Eye (tissue), 1 donor: ENCODE measurements at places on chromosomes 11 and 22.

DNA sequence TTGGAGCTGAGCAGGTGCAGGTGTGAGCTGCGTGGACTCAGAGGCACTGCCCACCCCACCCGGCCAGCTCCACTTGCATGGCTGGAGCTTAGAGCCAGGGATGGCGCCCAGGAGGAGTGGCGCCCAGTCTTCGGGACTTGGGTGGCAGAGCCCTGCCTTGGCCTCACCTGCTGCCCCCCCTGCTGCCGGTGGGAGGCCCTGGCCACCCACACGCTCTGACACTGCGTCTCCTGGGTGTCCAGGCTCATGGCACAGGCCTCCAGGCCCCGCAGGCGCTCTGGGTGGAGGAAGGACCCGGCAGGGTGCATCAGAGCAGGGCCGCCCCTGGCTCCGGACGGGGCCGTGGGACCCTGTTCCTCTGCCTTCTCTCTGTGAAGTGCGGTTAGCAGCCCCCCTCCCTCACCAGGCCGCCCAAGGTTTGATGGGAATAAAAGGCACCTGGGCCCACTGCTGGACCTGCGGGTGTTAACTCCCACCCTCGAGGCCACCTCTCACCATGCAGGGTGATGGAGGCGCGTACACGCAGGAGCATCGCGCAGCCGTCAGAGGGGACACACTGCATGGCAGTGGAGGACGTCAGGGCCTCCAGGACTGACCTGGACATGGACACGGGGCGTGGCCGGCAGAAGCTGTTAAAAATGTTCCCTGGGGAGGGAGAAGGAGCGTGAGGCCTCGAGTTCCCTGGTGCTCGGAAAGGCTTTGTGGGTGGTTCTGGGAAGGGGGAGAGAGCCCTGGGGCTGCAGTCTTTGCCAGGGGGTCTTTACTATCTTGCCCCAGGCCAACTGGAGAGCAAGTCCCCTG, 11.8 kb downstream of the IL17REL start:
- DNase-seq, result no peak

DNA sequence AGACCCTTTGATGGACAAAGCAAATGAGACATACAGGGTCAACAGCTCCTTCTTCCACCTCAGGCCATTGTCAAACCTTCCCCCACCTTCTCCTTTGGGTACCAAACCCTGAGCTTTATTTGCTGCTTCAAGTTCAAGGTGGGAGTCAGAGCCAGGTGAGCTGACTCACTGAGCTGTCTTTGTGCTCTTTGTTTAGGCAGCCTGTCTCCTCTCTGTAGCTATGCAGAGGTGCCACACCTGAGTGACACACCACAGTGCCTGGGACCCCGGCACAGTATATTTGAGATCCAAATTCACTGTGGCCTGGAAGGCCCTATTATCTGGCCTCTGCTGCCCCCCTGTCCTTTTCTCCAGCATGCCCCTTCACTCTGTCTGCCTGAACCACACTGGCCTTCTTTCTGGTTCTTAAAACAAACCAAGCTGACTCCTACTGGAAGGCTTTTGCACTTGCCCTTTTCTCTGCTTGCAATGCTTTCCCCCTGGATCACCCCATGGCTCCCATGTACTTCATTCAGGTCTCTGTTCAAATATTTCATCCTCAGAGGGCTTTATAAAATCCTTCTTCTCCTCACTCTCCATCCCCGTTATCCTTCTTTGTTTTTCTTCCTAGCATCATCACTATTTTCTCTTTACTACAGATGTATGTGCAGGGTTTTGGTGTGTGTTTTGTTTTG, 16.1 kb downstream of the LMO2 start:
- no peak for DNase-seq

GRCh38 chr11:19426756-19427403, 186.1 kb upstream of the E2F8 start:
- peak; percentile 38 for DNase-seq

DNA sequence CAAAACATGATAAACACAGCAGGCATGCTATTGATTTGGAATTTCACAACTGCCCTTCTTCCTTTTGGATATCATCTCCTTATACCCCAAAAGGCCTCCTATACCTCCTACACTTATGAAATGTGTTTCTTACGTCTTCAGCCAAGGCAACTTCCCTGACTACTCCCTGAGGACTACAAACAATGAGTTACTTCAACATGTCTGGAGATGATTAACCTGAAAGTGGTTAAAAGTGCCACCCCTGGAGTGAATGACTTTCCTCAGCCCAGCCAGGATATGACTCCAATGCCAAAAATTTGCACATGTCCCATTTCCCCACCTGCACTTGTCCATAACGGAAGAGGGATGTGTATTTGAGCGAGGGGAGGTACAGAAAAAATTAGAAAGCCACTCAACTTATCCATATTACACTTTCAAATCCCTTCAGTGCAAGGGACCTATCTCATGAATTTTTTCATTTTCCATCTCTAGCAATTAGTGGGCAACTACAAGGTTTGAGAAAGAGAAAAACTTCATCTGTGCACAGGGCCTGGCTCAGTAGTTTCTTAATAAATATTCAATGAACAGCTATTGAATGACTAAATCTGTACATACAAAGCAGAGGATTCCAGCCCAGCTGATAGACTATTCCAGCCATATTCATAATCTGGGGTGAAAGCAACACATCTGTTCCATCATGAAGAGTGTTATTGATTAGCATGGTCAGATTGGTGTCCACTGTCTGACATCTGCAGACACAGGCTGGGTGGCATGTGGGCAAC, 36.8 kb downstream of the KIRREL3 start:
- DNase-seq, result no peak

GRCh38 chr11:103659743-103660142, 376.7 kb upstream of the DDI1 start:
- no peak for DNase-seq

DNA sequence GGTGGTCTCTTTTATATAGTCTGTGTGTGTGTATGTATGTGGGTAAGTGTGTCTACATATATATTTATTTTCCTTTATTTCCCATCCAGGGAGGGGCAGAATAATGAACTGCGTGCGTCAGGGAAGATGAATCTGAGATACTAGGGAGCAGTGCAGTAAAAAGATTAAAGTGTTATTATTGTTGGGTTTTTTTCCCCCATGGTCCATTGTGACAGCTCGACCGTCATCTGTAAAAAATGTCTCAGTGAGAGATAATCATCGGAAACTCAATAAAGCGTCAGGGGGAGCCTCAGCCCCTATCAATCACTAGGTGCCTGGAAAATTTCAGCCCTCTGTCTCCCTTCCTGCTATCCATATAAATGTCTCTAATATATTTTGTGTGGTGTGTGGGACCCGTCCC, 64.6 kb downstream of the CLPB start:
- no peak for DNase-seq

DNA sequence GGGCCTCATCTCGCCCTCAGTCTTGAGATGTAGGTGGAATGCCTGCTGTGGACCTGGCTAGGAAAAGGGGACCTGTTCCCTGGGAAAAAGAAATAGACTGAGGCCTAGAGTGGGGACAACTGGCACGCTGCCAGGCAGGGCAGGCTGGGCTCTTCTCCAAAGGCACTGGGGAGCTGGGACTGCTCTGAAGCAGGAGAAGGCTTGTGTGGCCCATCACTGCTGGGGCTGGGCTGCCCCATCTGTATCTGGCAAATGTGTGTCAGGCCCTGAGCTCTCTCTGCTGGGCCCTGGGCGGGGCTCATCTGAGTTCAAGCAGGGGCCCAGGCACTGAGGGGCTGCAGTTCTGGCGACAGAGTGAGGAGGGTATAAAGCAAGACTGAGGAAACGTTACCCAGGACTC, 32.9 kb downstream of the ARVCF start:
- DNase-seq, result no peak

GRCh38 chr22:46663001-46663400, 42.8 kb downstream of the GRAMD4 start:
- no peak for DNase-seq

GRCh38 chr11:35088226-35088625, 50.7 kb upstream of the CD44 start:
- DNase-seq, result no peak

DNA sequence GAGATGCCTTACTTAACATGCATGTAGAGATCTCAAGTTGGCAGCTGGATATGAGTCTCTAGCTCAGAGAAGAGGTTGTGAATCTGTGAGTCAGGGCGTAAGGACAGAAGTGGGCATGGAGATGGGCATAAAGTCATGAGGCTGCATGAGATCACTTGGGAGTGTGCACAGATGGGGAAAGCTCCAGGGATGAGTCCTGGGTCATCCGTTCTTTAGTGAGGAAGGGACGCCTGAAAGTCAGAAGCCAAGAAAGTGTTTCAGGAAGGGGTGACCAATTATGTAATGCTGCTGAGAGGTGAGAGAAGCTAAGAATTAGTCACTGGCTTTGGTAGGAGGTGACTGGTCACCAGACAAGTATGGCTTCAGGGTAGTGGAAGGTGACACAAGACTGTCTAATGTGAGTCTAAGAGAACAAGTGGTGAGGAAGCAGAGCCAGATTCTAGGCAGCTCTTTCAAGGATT, 6.7 kb downstream of the ACP2 start:
- DNase-seq, result no peak

DNA sequence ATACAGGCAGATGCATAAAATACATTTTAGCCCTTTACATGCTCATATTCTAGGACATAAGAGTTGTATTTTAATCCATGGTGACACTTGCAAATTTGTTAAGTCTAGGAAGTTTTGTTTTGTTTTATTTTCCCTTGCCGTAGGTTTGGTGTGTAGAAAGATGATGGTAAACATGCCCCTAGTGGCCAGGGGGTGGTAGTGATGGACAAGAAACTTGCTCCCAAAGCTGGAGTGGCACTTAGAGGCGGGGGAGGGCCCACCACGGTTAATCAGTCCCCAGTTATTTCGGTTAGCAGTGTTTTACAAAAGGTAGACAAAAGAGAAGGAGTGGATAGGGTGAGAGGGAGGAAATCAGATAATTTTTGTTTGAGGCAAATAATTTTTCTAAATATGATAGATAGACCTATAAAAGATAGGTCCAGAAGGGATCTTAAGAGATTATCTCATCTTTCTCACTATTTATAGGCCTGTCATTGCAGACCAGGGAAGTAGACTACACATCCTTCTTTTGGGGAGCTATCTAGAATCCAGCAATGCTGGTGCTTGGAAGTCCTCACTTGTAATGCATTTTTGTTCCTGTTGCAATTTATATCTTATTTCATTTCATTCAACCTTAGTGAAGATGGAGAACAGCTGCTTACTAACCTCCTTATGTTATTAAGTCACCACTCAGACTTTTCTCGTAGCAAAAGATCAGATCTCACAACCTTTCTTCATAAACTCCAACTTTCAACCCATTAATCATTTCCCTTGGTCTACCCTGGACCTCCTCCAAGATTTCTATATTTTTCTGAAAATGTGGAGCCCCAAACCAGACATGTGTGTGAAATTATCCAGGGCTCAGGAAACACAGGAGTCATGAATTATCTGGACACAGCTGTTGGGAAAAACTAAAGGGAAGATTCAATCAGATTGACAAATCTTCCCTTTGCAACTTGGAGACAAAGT, 5.9 kb upstream of the BDNF start:
- DNase-seq, result no peak

- no peak for DNase-seq
Measured at GRCh38 chr11:110564676-110565356, 135.1 kb downstream of the FDX1 start.

DNA sequence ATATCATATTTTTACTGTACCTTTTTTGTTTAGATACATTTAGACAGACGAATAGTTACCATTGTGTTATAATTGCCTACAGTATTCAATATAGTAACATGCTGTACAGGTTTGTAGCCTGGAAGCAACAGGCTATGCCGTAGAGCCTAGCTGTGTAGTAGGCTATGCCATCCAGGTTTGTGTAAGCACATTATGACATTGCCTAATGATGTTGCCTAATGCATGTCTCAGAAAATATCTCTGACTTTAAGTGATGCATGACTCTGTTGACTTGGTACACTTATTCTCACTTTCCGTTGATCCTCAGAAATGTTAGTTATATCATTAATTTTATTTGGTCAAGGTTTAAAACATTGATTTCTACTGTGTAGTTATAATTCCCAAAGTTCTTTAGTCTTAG, 39.9 kb downstream of the OR2AT4 start:
- no peak for DNase-seq
